Effector memory CD4-positive, alpha-beta T cell (primary cell): ENCODE measurements at places on chromosomes 3 and 15.

DNA sequence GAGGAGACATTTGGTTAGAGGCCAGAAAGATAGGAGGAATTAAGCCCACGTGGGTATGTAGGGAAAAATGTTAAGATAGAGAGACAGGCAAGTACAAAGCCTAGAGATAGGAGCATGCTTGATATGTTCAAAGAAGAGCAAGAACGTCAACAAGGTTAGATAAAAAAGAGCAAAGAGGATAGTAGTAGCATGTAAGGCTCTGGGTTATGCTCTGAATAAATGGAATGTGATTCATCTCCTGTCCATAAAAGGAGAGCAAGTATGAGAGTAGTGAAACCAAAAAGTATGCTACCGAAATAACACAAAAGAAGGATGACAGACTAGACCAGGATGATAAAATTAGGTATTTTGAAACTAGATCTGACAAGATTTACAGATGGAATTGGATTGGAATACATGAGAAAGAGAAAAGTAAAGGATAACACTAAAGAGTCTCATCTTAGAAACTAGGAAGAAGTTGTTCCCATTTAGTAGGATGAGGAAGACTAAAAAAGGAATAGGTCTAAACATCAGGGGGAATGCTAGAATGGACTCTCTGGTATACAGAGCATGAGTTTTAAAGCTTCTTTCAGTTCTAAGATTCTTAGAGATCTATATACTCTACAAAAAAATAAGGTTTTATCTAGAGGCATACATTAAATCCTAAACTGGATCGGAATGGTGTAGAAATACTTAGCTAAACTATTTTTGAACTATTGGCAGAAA lies 59.1 kb downstream of the TRPM7 start:
- H3K27ac ChIP-seq, result no peak overlapping the region
- H3K36me3 ChIP-seq, result peaks cover 40% of the 10 kb centered on the region
- H3K27me3 ChIP-seq, result no peaks in the 10 kb centered on the region
- no peak overlapping the region for H3K4me3 ChIP-seq

GRCh38 chr3:75396316-75396802 lies 267.8 kb upstream of the FRG2C start:
- H3K36me3 ChIP-seq, result no peaks in the 10 kb centered on the region
- no peak for DNase-seq
- no peaks in the 10 kb centered on the region for H3K27me3 ChIP-seq

DNA sequence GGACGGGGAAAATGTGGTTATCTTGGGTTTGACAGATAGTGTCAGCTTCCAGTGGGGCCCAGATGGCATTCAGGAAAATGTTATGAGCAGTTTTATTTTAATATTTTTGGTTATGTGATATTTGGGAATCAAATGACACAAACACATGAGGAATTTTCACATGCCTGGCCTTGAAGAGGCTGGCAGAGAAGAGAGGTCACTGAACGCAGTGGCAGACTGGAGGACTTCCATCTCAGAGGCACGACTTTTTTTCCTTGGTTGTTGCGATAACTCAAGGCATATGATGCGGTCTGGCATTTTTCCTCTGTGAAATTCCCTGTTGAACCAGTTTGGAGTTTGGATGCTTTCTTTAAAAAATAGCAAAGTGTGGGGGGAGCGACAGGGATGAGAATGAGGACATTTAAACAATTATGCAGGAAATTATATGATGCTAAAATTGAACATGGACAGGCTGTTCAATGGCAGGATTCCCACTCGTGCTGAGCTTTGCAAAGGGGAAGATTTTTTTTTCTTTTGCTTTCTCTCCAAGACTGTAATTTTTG lies 36.9 kb upstream of the ARPP21 start:
- no peak for DNase-seq
- H3K4me3 ChIP-seq, result no peak overlapping the region
- H3K4me1 ChIP-seq, result no peaks in the 10 kb centered on the region
- no peaks in the 10 kb centered on the region for H3K36me3 ChIP-seq
- H3K27me3 ChIP-seq, result no peaks in the 10 kb centered on the region

- no peak for DNase-seq
- no peaks in the 10 kb centered on the region for H3K36me3 ChIP-seq
- no peak overlapping the region for H3K27ac ChIP-seq
- H3K27me3 ChIP-seq, result no peaks in the 10 kb centered on the region
- H3K4me3 ChIP-seq, result no peak overlapping the region
Measured at GRCh38 chr3:155154255-155154654, 74.1 kb downstream of the MME start.

GRCh38 chr15:90934256-90934948 lies 683 bp upstream of the UNC45A start:
- H3K4me1 ChIP-seq, result peaks cover 43% of the 10 kb centered on the region
- H3K27me3 ChIP-seq, result no peaks in the 10 kb centered on the region
- peak overlapping the region; percentile 71 for H3K4me3 ChIP-seq
- H3K36me3 ChIP-seq, result peaks cover 6% of the 10 kb centered on the region
- H3K27ac ChIP-seq, result peak overlapping the region; percentile 79
- DNase-seq, result peak; percentile 60

- H3K4me1 ChIP-seq, result no peaks in the 10 kb centered on the region
- no peaks in the 10 kb centered on the region for H3K27me3 ChIP-seq
- DNase-seq, result no peak
- no peaks in the 10 kb centered on the region for H3K36me3 ChIP-seq
- no peak overlapping the region for H3K4me3 ChIP-seq
Measured at GRCh38 chr15:47614360-47615011, 102.8 kb upstream of the SEMA6D start.

DNA sequence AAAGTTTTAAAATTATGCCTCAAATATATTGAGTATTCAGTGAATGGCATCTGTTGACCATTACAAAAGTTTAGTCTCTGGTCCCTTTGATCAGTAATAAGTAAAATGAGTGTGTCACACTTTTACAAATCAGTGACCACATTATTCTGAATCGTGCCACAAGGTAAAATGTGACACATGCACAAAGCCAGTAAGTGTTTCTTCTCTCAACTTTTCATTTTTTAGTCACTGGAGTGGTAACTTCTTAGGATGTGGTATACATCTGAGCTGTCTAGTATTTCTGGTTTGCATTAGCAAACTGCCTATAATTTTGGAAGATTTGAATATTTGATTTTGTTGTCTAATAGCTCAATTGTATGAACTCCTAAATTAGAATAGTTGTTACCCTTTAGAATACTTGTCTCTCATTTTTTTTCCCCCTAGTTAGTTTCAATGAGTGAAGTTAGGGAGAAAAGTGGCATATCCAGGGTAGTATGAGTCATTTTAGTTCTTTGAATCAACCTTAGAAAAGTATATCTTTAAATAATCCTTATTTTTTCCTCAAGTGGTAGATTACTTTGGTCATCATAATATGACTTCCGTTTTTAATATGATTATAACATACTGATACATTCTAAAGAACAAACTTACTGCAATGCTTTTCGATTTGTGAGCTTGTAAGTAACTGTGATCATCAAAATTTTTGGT lies 18.1 kb downstream of the DNAJC13 start:
- no peaks in the 10 kb centered on the region for H3K27me3 ChIP-seq
- H3K27ac ChIP-seq, result no peak overlapping the region
- DNase-seq, result no peak
- no peak overlapping the region for H3K4me3 ChIP-seq

GRCh38 chr3:24498391-24498790 lies 3.7 kb upstream of the THRB start:
- H3K36me3 ChIP-seq, result no peaks in the 10 kb centered on the region
- no peaks in the 10 kb centered on the region for H3K4me1 ChIP-seq
- no peaks in the 10 kb centered on the region for H3K27me3 ChIP-seq
- DNase-seq, result no peak
- no peak overlapping the region for H3K27ac ChIP-seq

DNA sequence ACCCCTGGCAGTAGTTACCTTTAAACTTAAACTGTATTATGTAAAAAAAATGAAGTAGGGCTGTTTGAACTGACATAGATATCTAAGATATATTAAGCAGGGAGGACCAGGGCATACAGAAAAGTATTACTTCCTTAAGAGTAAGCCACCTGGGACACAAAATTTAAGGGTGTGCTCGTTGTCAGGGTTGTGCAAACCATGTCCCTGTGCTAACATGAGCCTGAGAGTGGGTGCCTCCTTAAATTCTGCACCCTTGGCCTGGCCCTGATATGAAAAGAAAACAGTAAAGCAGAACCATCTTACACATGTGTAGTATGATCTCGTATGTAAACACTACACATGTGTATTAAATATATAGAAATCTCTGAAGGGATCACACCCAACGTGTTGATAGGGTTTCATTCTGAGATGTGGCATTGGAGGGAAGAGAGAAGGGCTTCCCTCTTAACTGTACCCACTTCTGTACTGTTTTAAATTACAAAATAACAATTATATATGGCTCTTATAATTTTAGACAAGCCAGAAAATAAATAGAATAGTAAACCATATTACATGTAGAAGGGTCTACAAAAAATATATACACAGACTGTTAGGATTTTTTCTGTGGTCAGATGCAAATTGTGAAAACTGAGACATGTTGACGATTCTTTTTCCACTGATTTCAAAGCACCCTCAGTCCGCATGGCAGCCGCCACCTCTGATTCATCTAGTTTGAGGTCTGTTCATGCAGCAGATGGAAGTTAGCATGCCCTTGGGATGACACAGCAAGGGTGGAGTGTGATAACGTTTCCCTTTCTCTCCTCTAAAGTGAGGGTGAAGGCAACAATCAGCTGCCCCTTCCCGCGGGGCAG lies 400.8 kb upstream of the PROK2 start:
- H3K4me1 ChIP-seq, result no peaks in the 10 kb centered on the region
- H3K27ac ChIP-seq, result no peak overlapping the region
- H3K27me3 ChIP-seq, result no peaks in the 10 kb centered on the region
